Inflammatory macrophage treated with lipopolysaccharide for 1 hour (primary cell): ENCODE measurements at places on chromosomes 4 and X.
A peak's percentile ranks its signal among the peaks of the same experiment; 100 is the strongest.

- peak; percentile 65 for DNase-seq
Measured at GRCh38 chr4:158667651-158668198, 4.0 kb downstream of the C4orf46 start.

DNA sequence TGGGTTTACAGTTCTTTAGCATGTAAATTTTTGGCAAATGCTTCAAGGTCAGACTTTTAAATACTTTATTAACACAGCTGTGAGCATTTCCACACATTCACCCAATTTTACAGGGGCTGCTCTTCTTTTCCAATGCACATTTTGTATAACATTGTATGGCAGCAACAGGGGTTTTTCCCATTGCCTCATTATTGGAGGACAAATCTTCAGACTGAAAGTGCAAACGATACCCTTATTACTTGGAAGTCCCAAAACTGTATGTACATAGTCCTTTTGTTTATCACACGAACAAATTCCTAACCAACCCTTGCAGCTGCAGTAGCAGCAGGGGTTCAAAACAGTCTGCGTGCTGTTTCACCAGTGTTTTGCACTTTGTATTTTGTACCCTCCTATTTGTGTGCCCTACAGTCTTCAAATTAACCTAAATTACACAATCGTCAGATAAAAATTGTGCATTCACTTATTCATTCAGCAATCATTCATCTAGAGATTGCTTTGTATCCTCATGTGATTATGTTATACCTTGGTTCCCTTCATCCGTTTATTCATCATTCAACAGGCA lies 330.7 kb upstream of the RASGEF1B start:
- DNase-seq, result no peak

- DNase-seq, result no peak
Measured at GRCh38 chr4:40570348-40571077, 59.2 kb downstream of the RBM47 start.

- no peak for DNase-seq
Measured at GRCh38 chrX:153628129-153628528, 18.9 kb upstream of the DUSP9 start.

GRCh38 chr4:139532947-139533346 lies 23.1 kb downstream of the SETD7 start:
- DNase-seq, result no peak

- DNase-seq, result no peak
Measured at GRCh38 chrX:152520653-152521052, 69.5 kb upstream of the GABRA3 start.

GRCh38 chr4:84126061-84126787 lies 372.9 kb downstream of the NKX6-1 start:
- DNase-seq, result no peak

GRCh38 chrX:68692651-68693050 lies 45.2 kb downstream of the STARD8 start:
- DNase-seq, result no peak

DNA sequence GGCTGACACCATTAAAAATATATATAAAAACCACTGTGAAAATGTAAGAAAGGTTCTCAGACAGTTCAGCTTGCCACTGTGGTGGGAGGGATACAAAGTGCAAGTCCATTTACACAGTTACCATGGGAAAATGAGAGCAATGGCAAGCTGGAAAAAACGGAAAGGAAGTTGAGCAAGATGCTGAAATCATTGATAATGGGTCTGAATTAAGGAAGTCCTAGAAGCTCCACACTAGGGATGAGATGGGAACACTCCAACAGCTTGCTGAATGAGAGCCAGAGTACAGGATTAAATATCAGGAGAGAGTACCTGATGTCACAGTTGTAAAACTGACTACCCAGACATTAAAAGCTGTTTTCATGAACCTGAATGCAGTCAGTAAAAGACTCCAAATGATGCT lies 218.6 kb downstream of the PRDM5 start:
- peak; percentile 73 for DNase-seq

DNA sequence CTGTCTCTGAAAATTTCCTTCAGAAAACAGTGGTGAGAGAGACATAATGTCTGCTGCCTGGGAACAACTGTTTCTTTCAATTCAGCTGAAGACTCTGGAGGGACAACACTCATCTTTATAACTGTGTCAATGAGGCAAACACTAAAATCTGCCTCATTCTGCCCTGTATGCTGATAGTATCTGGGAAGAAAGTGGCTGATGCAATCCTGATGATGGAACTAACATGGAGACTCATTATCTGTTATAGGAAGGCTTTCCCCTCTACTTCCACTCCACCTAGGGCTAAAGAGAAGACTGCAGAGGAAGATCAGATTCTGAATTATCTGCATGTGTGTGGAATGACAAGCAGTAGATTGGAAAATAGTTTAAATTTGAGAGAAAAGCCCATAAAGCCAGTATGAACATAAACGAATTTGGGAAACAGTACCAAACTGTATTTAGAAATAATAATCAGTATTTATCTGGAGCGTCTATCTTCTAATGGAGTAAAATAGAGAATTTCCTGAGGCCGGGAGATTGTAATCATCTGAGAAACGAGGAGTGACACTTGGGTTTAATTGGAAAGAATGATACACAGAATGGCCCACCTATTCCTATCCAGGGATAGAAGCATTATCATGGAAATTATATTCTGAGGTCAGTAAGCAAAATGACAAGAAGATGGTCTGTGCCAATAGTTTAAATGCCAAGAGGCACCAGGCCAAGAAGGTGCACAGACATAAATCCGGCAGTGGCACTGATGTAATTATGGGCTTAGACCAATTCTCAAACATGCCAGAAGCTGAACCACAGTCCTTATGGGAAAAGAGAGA lies 85.4 kb downstream of the SHISA3 start:
- DNase-seq, result no peak

GRCh38 chrX:45524805-45525204 lies 324.1 kb upstream of the DIPK2B start:
- DNase-seq, result no peak

GRCh38 chr4:79498282-79498681 lies 90.3 kb upstream of the GK2 start:
- DNase-seq, result no peak

- DNase-seq, result no peak
Measured at GRCh38 chr4:1767061-1767769, 25.9 kb upstream of the FGFR3 start.

DNA sequence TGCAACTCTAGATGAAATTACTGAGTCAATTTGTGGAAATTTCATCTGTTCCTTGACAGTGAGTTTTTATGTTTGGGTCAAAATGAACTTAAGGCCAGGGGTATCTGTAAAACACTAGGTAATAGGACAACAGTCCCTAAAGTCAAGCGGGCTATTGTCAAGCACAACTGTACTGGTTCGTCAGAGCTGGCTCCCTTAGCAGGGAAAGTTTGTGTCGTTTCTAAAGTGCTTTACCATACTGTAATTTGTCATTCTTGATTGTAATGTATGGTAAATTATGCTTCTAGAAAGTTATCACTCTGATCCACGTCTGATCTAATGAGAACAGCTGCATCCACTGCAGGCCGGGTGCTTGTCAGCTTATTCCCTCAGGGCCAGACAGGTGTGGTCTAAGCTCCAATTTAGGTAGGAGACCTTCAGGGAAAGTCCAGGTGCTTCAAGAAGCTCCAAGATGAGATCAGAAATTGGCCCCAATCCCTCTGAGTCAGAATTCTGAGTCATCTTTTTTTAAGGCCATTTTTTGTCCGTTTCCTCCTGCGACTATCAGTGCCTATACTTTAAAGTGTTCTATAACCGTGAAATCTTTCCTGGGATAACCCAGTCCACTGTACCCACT lies 92.2 kb downstream of the PALLD start:
- no peak for DNase-seq

- DNase-seq, result no peak
Measured at GRCh38 chrX:85221361-85221760, 22.2 kb downstream of the SATL1 start.

- no peak for DNase-seq
Measured at GRCh38 chr4:132026166-132026565, 1122.9 kb upstream of the PCDH10 start.

GRCh38 chr4:93788712-93789111 lies 39.8 kb upstream of the ATOH1 start:
- DNase-seq, result no peak
